Cortex of kidney (tissue), 1 donor: ENCODE measurements at places on chromosomes 1 and 21.

DNA sequence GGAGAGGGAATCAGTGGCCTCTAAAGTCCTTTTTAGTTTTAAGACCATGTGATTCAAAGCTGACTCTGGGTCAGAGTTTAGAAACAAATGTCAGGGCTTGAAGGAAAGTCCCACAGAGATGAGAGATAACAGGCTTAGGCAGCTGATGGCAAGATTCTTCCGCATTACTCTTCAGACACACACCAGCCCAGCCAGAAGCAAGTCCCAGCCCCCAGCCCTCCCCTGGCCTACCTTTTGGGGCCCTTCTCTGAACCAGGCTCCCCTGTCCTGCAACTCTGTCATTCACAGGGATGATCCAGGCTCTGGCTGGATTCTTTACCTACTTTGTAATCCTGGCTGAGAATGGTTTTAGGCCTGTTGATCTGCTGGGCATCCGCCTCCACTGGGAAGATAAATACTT, 13.1 kb upstream of the CASQ1 start:
- DNase-seq: no peak

- no peak for DNase-seq
Measured at GRCh38 chr1:64834734-64835133, 89.9 kb downstream of the RAVER2 start.

DNA sequence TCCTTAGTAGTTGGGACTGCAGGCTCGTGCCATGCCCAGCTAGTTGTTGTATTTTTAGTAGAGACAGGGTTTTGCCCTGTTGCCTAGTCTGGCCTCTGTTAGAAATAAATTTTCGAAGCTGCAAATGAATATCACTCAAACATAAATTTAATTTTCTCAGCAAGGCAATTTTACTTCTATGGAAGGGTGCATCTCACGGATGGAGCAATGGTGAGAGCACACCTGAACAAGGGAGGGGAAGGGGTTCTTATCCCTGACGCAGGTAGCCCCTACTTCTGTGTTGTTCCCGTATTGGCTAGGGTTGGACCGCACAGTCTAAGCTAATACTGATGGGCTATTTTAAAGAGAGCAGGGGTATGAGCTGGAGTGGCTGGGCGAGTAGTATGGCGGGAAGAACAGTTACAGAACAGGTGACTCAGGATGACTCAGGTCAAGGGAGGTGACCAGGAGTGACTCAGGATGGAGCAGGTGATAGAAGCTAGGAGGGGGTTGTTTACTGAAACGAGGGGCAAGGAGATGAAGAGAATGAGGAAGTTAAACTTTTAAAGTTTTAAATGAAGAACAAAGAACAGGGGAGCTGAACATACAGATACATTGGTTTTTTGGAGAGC, 7.5 kb downstream of the MDM4 start:
- DNase-seq: no peak

GRCh38 chr1:197674286-197674685, 101.0 kb downstream of the DENND1B start:
- DNase-seq: no peak

DNA sequence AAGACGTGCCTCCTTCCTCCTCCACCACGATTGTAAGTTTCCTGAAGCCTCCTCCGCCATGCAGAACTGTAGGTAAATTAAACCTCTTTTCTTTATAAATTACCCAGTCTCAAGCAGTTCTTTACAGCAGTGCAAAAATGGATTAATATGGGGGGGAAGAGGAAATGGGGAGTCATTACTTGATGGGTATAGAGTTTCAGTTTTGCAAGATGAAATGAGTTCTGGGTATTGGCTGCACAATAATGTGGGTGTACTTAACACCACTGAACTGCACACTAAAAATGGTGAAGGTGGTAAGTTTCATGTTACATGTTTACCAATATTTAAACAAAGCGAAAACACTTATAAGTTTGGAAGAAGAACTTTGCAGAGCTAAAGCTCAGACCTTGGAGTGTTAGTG, 24.3 kb upstream of the DISP1 start:
- no peak for DNase-seq

GRCh38 chr1:198157241-198157846, 546 bp downstream of the NEK7 start:
- DNase-seq: no peak

- no peak for DNase-seq
Measured at GRCh38 chr1:82920418-82921248, 1078.3 kb downstream of the TTLL7 start.

DNA sequence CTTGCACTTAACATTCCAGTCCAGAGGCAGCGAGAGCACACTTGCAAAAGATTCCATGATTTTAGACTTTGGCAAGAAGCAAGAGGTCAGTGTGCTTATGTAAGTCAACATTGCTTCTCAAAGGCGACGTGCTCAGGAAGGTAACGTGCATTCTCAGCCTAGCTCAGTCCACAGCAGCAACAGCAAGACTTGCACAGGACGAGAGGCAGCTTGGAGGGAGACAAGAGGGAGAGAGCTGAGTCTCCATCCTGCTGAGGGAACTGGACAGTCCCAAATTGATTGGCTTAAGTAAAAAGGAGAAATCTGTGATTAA, 56.5 kb downstream of the PTP4A2 start:
- DNase-seq: no peak

DNA sequence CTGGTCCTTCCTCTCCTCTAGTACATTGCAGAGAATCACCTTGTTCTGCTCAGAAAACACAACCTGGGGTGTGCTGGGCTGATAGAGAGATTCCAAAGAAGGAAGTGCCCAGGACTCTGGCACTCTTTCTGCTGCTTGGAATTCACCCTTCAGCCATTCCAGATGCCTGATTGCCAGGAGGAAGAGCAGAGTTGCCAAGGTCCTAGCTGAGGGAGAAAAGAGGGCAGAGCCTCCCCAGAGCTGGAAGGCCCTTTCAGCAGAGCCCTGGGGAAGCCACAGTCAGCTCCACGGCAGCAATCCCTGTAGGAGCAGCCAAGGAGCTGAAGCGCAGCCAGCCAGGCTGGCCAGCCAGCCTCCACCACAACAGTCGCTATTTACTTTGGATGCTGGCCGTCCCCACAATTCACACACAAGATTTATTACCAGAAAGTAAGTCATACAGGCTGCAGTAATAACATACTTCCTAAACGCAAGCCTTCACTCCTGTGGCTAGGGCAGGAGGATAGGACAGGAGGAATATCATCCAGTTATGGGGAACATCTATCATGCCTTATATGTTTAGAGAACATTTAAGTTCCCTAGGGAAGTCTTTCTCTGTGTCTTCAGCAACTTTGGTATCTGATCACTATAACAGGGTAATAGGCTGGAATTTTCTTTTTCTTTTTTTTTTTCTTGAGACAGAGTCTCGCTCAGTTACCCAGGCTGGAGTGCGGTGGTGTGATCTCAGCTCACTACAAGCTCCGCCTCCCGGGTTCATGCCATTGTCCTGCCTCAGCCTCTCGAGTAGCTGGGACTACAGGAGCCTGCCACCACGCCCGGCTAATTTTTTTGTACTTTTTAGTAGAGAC, 36.6 kb upstream of the SLC44A3 start:
- no peak for DNase-seq

- no peak for DNase-seq
Measured at GRCh38 chr1:212589446-212589845, 19.1 kb upstream of the ATF3 start.

DNA sequence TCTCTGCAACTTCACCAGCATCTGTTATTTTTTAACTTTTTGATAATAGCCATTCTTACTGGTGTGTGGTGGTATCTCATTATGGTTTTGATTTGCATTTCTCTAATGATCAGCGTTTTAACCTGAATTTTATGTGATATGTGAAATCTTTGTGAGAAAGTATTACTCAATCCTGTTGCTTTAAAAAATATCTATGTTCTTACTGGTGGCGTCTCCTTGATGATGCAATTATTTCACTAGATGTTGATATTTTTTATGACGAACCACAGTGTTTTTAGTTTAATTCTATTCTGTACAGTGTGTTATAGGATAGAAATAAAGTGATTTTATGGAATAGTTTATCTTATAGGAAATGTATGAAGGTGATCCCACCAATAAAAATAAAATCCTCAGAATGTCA, 54.7 kb upstream of the GPR88 start:
- no peak for DNase-seq

- no peak for DNase-seq
Measured at GRCh38 chr1:234771642-234772344, 161.8 kb upstream of the IRF2BP2 start.

DNA sequence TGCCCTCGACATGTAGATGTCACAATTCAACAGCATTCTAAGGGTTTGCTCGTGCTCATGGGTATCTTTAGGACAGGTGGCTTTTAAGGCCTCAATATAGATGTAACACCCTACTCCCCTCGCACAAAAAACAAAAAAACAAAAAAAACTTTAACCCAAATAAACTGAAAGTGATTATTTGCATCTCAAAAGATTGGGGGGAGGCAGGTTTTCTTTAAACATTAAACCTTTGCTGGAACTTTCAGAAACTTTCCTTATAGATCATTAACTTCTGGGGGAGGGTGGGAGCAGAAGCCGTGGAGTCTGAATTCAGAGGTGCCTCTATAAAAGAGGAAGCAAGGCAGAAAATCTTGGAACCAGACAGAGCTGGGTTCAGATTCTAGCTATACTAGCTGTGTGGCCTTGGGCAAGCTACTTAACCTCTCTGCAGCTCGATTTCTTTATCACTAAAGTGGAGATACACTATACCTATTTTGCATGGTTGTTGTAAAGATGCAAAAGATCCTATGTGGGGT, 3.2 kb upstream of the KIAA1614 start:
- DNase-seq: no peak

DNA sequence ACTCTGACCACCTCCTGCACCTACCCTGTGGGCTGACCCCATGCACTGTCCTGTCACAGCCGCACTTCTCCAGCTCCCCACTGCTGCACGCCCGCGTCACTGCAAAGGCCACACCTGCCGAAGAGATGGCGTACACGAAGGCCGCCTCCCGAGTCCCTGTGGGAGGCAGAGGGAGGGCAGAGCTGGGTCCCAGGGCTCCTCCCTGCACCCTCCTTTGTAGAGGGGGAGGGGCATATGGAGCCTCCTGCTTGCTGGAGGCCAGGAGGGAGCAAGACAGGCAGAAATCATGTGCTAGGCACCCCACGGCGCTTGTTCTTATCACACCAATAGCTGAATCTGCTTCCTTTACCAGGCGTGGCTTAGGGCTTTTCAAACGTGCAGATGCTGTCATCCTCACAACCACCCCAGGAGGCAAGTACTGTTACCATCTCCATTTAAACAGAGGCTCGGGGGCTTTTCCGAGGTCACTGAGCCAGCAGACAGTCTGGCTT, 21.4 kb downstream of the WNT4 start:
- DNase-seq: no peak

DNA sequence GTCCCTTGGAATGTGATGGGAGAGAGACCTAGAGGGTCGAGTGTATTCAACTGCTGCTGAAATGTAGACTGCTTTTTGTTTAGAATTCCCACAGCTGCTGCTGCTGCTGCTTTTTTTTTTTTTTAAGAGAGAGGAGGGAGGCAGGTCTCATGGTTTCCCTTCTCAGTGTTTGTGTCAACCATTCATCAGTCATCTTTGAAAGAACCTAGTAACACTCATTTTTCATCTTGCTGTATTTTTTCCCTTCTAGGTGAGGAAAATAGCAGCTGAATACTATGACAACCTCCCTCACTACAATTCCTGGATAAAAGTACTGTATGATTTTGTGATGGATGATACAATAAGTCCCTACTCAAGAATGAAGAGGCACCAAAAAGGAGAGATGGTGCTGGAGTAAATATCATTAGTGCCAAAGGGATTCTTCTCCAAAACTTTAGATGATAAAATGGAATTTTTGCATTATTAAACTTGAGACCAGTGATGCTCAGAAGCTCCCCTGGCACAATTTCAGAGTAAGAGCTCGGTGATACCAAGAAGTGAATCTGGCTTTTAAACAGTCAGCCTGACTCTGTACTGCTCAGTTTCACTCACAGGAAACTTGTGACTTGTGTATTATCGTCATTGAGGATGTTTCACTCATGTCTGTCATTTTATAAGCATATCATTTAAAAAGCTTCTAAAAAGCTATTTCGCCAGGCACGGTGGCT, 9.2 kb downstream of the DEGS1 start:
- no peak for DNase-seq

- DNase-seq: no peak
Measured at GRCh38 chr21:42287193-42288083, 27.8 kb downstream of the TFF3 start.

DNA sequence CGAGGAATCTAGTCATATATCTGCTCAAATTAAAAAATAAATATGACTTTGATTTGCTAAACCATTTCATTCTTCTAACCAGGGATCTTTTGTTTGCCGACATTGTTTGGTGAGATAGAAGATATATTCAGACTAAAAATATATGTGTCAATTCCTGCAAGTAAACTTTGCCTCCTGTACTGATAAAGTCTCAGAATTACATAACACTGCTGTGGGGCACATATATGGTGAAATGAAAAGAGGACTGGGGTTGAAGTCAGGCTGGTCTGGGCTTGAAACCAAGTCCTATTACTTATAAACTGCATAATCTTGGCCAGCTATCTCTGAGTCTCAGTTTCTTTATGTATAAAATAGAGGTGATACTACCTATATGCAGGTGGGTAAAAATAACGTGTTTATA, 9.8 kb downstream of the SCMH1 start:
- no peak for DNase-seq

DNA sequence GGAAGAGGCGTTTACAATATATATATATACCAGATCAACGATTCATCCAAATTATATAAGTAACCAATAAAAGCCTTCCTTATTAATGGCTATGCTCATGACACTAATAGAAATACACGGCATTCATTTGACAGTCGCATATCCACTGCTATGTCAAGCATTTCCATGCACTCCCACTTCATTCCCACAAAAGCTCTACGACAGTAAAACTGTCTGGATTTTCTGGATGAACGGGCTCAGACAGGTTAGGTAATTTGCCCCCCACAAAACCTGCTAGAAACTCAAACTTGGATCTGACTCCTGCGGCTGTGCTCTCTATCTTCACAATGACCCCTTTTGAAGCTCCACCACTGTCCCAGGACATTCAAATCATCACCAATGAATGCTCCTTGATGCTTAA, 11.4 kb downstream of the DNAJC11 start:
- no peak for DNase-seq

DNA sequence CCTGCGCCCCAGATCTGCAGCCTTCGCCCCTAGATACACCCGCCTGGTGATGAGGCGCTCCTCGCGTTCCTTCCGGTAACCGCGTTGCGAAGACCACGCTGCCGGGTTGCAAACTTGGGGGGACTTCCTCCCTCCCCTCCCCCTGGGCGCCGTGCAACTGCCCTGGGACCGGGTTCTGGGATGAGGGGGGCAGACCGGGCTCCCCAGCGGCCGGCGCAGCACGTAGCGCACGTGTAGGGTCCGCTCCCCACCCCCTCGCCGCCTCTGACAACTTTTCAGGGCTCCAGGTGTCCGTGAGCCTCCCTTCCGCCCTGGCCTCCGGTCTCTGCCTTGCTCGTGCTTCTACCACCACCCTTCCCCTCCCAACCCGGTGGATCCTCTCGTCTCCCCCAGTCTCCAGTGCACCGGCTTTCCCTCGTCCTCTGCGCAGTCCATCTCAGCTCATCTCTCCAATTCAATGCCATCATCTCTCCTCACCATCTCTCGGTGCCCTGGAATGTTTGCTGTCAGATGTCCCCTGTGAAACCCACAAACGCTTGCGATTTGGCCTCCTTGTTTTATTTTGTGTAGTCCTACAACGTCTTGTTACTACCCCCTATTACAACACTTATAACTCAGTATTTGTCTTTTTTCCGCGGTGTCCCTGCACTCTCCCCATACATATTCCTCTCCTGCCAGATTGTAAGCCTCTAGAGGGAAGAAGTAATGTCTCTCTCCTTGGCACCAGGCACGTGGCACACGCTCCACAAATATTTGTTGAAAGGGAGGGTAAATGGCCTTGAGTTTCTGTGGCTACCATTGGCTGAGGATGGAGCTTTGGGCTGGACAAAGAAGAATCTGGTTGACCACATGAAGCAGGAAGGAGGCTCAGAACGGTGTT, 782 bp downstream of the PCAT6 start:
- DNase-seq: no peak
